CD4-positive, alpha-beta T cell treated with Interleukin-6 for 4 hours (primary cell): ENCODE measurements at places on chromosomes 12 and 14.

DNA sequence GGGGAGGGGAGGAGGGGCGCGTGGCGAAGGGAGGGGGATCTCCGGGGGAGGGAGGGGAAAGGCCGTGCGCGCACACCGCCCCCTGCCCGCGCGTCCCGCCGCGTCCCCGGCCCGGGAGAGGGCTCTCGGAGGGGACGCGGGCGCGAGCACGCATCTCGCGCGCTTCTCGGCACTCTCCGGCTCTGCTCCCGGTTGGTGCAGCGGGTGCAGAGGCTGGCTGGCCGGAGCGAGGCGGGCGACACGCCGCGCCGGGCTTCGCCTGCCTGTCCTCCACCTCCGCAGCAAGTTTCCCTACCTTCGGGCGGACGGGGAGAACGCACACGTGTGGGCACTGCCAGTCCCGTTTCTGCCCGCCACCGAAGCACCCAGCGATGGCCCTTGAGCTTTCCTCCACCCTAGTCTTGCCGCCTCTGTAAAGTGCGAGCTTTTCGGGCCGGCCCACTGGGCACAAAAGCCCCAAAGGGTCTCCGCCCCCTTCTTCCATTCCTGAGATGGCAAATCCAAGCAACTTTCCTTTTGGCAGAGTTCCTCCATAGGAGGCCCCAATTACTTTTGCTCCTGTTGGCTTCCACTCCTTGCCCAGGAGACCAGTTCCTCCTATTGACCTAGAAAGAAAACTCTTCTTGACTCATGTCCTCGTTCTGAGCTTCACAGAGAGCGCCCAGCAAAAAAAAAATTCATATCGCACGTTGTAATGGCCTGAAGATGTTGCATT lies 363 bp upstream of the CSAD start:
- peak; percentile 87 for DNase-seq

GRCh38 chr14:24145219-24145618 lies 1.2 kb downstream of the PSME2 start:
- DNase-seq: no peak

- DNase-seq: no peak
Measured at GRCh38 chr12:2559931-2560330, 234.8 kb upstream of the FKBP4 start.

DNA sequence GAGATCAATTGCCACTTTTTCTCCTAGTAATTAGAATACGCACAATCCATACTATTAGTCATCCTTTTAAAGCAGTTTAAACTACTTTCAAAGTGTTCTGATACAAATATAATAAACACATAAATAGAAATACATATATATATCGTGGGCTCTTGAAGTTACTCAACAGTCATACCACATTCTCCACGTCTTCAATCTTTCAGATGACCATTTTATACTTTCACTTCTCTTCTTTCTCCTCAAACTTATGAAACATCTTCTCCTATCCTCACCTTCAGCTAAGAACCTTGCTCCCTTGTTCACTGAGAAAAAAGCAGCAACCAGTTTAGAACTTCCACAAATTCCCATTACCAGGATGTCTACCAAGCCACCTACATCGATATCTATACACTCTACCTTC lies 19.2 kb downstream of the CEP290 start:
- DNase-seq: no peak

GRCh38 chr14:41860586-41860985 lies 253.9 kb downstream of the LRFN5 start:
- DNase-seq: no peak
